ENCODE measurements at places on chromosomes 7 and 10.
A peak's percentile ranks its signal among the peaks of the same experiment; 100 is the strongest.

DNA sequence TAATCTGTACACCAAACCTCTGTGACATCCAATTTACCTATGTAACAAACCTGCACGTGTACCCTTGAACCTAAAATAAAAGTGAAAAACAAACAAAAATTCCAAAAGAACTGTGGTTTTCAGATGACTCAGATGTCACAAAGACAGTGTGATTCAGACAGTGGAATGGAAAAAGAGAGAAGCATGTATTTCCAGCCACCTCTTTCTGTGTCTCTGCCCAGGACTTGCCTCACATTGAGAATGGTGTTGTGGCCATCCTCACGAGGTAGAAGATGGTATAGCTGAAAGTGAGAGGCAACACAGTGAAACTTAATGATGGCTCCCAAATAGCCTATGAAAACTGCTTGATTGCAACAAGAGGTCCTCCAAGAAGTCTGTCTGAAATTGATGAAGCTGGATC, 78.0 kb downstream of the ARL5B start:
- DNase-seq, result no peak

DNA sequence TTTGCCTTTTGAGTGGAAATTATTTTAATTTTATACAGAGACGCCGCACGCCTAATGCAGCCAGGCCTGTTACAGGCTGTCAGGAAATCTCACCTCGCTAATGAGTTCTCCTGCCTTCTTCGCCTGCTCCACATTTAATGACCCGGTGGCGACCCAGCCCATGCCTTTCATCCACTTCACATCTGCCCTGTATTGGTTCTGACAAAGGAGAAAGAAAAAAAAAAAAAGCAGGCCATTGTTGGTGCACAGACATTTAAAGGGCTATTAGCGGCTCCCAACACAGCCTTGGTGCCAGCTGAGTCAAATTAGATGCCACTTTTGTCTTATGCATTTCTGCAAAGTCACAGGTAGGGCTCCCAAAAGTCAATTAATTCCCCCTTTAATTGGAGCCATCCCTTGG, 43.3 kb downstream of the NRAP start:
- no peak for DNase-seq

- DNase-seq, result no peak
These were observed 184.5 kb upstream of the BMPER start for GRCh38 chr7:33720870-33721269.

DNA sequence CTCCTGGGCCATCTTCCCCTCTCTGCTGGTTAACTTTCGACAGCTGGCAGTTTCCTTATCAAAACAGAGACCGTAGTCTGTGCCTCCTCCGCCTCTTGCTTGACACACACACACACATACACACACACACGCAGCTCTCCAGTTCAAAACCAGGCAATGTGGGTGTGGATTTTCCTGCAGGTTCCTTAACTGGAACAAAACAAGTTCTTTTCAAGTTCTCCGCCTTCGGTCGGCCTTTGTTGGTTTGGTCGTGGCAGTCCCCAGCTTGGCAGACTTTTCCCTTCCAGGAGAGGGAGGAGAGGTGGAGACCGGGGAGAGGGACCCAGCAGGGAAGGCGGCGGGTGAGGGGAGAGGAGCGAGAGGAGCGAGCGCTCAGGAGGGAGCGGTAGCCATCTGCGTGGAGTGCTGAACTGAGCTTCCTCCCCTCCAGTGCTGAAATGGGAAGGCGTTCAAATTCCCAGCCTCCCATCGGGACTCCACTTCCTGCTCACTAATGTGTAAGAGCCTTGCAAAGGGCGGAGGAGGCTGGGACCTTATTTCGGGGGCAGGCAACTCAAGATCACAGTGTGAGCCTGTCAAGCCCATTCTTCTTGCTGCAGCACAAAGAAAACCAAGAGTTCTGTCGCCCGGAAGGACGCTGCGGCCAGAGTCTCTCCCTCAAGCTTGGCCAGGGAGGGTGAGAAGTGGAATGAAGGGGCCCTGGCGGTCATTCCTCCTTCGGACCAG, 120.6 kb downstream of the PRPF18 start:
- no peak for DNase-seq

GRCh38 chr7:107248551-107249316, 79.9 kb downstream of the HBP1 start:
- no peak for DNase-seq

- DNase-seq, result no peak
These were observed 28.8 kb upstream of the LRRC4 start for GRCh38 chr7:128060018-128060417.

DNA sequence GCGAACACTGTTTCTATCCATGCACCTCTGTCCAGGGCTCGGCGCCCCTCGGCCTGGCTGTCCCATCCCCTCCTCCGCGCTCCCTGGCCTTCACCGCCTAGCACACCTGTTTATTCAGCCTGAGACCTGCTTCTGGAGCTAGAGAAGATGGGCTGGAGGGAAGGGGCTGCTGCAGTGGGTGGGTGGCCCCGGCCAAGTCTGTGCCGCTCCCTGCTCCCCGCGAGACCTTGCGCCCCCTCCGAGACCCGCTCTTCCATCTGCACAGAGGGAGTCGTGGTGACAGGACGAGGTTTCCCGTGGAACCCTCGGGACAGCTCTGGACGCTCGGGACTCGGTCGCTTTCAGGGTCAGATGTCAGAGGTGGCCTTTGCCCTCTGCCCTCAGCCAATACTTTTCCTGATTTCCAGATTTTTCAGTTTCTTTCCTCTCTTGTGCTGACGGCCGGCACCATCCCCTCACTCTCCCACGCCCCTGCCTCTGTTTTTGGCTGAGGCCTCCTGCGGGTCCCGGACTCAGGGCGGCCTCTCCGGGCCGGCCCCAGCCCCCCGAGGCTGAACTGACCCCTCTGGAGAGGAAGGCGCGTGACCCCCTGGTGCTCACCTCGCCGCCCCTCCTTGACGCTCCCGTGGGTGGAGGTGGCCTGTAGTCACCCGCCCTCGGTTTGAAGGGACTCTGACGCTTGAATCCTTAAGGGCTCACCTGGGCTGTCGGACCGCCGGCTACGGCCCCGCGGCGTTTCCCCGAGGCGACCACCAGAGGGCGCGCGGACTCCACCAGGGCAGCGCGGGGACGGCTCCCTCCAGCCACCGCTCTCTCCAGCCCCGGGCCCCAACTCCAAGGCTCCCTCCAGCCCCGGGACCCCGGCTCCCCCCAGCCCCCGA, 15.6 kb downstream of the SHH start:
- peak; percentile 78 for DNase-seq

GRCh38 chr7:122724366-122724765, 21.6 kb upstream of the RNF148 start:
- DNase-seq, result no peak

DNA sequence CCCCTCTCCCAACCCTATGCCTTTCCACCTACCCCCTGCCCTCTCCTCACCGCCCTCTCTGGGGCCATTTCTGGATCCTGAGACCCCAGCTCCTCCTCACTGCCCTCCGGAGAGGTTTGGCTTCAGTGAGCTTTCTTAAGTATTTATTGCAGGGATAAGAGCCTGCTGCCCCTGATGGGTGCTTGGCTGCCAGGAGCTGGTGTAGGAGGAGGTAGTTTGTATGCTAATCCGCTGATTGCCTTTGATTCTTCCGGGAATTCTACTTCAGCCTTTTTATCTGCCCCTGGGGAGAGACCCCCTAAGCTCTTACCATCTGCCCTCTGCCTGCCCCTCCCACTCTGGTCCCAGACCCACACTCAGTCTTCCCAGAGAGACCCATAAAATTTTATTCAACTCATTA, 263.5 kb upstream of the PODXL start:
- DNase-seq, result no peak

DNA sequence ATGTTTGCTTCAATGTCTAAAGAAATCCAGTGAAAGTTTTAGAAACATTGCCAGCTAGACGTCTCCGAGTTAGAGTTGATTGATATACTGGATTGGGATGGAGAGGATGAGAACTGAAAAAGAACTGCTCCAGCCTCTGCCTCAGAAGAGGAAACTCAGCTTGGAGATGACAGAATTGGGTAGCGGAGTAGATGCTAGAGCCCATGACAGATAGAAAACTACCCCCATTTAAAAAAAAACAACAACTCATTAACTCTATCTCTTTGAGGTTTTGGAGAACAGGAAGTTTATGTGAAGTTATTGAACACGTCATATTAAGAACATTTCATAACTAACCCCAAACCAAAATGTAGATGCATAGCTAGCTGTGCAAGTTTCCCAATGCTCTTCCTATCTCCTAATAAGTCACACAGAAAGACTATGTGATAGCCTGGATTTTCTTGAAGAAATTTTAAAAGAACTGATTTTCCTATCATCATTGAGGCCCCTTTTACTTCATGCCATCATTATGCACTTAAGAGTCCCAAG, 28.3 kb upstream of the AFAP1L2 start:
- DNase-seq, result no peak

DNA sequence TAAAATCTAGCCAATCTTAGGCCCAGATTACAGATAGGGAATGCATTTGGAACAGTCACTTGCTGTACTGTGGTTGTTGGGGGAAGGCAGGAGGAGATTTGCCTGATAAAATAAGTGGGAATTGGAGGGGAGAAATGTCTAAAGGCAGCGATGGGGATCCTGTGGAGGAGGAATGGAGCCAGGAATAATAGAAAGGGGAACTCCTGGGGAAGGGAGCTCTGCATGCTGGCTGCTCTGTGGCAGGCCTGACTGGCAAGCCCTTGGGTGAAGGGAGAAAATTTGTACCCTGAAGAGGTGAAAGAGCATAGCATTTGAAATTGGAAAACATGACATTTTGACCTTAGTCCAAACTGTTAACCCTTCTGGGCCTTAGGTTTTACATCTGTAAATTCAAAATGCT, 13.7 kb downstream of the MMP21 start:
- DNase-seq, result no peak

GRCh38 chr10:72133517-72133916, 45.2 kb upstream of the SPOCK2 start:
- DNase-seq, result no peak

- no peak for DNase-seq
These were observed 22.3 kb downstream of the ADAMTS14 start for GRCh38 chr10:70694418-70695141.
